ENCODE measurements at places on chromosomes 16 and 17.
A peak's percentile ranks its signal among the peaks of the same experiment; 100 is the strongest.

DNA sequence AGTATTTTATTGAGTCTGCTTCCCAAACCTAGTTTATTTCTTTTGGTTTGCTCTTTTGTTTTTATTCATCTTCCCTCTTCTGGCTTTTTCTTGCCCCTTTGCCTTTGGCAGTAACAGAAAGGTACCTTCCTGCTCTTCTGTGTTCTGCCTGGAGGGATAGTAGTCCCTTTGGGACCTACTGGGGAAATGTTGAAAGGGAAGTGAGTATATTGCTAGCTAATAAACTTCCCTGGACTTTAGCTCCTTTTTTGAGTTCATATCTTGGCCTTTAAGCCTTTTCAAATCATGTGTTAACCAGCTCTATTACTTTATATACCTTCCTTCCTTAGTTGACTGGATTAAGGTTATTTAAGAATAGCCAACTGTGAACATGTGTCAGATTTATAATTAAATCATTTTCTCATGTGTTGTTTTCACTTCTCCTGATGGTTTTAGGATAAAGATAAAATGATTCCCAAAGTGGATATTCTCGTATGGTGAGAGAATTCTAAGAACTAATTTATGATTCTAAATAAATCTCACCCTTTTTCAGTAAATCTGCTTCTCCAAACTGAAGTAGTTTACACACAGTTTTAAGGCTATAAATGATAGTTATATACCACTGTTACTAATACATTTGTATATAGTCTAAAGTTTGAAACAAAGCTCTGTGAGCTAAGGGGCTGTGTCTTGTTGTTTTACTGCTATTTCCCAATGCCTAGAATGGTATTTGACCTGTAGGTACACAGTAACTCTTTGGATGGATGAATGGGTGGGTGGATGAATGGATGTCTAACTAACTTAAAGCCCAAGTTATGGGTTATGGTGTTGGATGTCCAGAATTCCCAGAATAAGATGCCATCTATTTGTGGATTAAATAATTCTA lies 45.7 kb downstream of the OMG start:
- no peak for DNase-seq

DNA sequence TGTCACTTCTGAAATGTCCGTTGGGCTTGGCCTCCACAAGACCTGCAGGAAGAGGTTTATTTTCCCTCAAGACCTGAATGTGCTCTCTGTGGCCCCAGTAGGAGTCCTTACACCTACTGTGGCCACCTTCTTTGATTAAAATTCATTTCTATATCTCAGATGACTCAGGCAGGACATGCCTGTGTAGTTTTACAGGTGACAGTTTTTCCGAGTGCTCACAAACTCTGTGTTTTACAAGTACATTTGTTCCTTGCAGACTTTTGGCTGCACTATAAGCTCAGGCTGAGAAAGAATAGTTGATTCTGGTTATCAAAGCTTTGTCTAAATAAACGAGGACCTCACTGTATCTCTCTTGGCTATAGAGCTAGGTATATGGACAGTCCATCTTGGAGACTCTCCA lies 257.1 kb downstream of the MAP2K4 start:
- DNase-seq = no peak

DNA sequence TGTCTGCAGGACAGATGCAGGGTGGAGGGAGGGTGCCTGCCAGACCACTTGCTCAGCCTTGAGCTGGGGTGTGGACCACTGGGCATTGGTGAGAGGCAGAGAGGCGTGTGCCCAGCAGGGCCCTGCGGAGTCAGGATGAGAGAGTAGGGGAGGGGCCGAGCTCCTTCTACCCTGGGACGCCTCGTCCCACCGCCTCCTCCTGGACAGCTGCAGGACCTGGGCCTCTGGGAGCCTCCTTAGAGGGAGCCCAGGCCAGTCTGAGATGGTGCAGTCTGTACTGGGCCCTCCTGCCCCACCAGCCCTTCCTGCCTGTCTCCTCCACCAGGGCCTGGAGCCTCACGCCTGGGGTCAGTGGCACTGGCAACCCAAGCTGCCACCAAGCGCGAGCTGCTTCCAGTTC lies 35.9 kb upstream of the ACSF3 start:
- no peak for DNase-seq

GRCh38 chr17:6928193-6928592 lies 67.7 kb upstream of the ALOX12 start:
- no peak for DNase-seq

DNA sequence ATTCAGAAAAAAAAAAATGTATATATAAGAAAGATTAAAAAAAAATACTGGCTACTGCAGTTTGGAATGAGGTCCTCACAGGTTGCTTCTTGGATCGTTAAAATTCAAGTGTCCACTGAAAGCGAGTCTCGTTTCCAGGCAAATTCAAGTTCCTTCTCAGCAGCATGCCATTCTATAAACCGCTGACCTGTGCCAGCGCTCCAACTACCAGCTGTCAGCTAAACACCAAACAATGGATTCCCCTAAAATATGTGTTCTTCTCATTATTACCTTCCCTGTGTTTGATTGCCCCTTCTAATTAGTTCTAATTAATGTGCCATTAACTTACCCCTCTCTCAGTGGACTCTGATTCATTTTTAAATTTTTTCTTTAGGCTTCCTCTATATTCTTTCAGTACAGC lies 92.4 kb downstream of the DNAH9 start:
- DNase-seq = no peak

DNA sequence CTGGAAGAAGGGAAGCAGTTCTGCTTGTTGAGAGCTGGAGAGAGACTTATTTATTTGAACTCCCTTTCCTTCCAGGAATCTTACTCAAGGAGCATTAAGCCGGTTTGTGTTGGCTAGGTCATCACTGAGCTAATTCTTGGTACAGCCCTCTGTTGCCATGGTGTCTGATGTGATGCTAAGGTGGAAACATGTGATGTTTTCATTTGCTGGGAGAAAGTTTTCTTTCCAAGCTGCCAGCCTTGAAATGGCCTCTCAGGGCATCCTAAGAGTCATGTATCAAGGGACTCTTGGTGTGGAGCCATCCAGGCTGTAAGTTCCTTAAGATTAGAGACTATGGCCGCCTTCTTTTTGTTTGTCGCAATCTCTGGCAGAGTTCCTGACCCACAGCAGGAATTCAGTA lies 4.2 kb downstream of the PSKH1 start:
- no peak for DNase-seq

DNA sequence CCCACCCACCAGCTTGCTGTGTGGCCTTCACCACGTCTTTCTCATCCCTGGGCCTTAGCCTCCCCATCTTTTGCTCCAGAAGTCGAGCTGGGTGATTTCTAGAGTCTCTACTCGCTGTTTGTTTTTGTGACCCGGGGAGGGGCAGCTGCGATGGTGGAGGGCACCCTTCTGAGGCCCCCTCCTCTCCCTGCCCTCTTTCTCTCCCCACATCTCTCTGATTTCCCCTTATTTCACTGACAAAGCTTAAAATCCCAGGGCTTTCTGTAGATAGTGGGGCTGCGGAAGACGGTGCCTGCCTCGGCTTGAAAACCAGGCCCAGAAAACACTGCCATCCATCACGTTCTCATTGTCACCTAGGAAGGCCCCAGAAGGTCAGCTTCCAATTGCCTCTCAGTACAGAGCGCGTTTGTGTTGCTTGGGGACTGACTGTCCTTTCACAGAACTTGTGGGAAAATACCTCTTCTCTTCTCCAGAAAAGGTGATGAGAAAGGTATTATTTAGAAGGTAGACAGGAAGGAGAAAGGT lies 95.1 kb downstream of the NTN1 start:
- DNase-seq = no peak

DNA sequence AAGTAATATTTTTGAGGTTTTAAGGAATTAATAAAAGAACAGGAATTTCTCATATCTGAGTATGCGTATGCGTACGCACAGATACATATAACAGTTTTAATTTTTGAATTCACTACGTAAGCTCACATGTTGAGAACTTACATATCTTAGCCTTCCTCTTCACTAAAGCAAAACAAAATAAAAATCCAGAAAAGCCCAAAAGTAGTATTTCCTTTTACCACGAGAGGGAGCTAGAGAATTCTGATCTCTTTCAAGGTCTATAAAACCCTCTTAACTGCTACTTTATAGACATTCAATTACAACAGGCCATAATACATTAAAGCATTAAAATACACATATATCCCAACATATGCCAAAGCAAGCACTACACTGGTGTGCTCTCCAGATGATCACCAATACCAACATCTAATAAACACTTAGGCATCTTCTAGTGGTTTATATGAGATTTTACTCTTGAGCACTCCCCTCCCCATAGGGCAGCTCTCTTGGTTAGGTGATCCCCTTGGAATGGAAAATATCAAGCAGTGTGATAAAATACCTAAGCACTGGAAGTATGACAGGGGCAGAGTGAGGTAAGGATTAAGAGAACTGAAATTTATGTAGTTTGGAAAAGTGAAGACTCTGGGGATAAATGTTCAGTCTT lies 94.0 kb downstream of the SKAP1 start:
- no peak for DNase-seq

GRCh38 chr16:57196753-57197152 lies 10.6 kb downstream of the RSPRY1 start:
- DNase-seq = no peak

DNA sequence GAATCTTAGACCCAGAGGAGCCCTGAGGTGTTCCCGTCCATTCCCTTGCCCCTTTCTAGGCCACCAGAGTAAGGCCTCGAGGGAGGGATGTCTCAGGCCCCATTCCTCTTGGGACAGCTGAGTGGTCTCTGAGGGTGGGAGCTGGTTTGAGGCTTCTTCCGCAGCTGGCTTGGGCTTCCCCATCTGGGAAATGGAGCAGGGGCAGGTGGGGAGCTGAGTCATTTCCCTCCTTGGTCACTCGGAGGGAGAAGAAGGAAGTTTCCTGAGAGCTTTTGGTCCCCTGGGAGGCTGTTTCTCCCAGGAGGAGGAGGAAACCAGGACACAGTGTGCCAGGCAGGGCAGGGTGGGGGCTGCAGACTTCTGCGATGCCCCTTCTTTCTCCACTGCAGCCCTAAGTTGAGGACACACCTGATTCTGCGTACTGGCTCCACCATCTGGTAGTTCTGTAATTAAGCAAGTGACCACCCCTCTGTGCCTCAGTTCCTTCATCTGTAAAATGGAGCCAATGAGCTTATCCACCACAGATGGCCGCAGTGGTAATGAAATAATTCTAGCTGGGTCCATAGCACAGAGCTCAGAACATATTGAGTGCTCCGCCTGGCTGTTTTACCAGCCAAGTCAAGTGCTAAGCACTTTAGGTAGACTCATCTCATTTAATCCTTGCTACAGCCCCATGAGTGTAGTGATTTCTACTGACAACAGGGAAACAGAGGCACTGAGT lies 1.6 kb upstream of the KCNJ12 start:
- DNase-seq = no peak

- no peak for DNase-seq
Observed at GRCh38 chr17:2361010-2361760, 23.9 kb downstream of the SGSM2 start.

DNA sequence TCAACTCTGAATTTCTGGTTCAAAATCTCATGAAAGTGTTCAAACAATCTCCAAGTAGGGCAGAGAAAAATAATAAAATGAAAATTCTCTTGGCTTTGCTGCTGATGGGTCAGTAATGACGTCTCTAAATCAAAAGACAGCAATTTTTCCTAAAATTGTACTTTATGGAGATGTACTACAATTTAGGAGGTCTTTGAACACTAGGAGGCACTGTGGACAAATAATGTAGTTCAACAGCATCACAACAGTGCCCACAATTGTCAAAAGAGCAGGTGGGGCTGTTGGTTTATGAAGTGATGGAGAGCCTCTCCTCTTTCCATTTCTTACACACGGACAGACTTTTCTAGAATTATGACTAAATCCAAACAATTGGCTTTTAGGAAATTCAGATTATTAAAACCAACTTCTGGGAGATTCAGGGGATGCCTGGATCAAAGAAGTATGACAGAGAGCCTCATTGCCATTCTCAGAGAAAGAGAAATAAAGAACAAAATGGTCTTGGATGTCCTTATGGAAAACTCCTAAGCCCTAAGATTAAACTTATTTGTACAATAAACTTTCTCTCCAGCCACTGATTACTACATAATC lies 23.8 kb downstream of the EZH1 start:
- no peak for DNase-seq

DNA sequence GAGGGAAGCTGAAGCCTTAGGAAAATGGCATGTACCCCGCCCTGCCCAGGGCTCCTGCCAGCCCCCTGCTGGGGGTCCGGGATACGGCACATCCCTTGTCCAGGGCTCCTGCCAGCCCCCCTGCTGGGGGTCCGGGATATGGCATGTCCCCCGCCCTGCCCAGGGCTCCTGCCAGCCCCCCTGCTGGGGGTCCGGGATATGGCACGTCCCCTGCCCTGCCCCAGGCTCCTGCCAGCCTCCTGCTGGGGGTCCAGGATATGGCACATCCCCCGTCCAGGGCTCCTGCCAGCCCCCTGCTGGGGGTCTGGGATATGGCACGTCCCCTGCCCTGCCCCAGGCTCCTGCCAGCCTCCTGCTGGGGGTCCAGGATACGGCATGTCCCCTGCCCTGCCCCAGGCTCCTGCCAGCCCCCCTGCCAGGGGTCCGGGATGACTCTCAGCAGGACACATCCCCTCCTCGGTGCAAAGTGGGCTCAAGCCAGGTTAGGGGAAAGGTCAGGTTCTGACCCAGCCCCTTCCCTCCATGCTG lies 43.2 kb downstream of the RPH3AL start:
- DNase-seq = peak; percentile 76

DNA sequence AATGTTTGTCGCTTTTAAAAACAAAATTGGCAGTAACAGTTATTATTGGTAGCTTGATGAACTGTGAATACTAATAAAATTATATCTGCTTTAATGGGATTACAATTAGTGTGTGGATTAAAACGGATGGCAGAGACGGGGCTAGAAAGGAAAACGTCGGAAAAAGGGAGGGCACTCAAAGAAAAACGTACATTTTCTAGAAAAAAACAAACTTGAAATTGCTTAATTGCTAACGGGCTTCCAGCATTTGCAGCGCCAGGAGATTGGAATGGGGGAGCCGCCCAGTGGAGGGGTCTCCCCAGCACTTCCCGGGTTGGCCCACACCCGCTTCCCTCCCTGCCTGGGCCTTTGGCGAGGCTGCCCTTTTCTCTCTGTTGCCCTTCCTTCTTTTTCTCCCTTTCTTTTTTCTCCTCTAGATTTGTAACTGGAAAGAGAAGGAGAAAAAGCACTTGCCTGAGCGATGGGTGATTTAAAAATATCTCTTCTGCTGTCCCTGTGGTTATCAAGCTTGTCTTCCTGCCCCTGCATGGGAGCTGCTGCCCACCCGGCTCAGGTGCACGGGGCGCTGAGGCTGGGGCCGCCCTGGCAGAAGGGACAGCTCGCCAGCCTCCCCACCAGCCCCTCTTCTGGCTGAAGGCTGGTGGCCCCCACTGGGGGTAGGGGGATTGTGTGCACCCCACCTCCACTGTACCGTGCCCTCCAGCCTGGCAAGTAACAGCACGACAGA lies 5.9 kb downstream of the BAHCC1 start:
- no peak for DNase-seq

DNA sequence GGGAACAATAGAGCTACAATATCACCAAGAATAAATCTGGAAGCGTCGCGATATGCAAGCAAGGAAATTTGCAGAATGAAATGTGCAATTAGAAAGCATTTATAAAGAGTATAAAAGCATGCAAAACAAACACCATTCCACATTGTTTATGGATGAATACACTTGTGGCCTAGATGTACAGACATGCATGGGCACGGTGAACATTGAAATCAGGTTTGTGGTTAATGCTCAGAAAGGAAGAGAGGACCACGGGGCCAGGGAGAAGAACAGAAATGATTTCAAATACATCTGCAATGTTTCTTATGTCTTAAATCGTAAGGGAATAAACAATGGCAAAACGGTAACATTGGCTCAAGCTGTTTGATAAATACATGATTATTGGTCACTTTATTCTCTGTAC lies 235.9 kb downstream of the FOXL1 start:
- DNase-seq = no peak
